ENCODE measurements at places on chromosomes 1 and 21.

- DNase-seq, result no peak
Observed at GRCh38 chr1:238677567-238677966, 708.8 kb upstream of the CHRM3 start.

DNA sequence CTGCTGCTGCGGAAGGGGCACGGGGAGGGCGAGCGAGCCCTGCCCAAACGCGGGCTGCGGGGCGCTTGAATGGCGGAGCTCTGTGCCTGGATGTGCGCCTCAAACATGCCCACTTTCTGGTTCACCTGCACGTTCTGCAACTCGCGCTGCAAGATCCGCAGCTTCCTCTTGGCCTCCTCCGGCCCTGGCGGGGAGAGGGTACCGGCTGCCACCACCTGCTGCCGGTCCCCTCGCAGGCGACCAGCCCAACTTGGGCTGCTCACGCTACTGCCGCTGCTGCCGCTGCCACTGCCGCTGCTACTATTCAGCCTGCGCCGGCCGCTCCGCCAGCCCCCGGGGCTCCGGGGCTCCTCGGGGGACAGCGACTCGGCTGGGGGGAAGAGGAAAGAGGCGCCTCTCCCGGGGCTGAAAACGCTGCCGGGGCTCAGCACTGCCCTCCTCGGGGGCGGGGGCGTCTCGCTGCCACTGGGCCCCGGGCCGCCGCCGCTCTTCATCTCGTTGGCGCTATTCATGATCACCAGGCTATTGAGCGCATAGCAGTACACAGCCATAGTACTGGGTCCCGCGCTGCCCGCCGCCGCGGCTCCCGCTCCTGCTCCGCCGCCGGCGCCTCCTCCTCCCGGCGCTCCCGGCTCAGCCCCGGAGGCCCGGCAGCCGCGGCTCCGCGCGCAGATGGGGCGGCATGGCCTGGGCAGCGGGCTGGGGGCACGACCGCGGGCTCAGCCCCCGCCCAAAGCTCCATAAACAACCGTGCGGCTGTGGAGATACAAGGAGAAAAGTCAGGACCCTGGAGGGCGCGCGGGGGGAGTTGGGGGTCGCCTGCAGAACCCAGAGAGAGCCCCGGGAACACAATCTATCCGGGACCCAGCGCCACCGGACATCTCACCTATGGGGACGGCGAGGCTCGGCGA lies 1.9 kb downstream of the ITPKB start:
- DNase-seq, result no peak

- DNase-seq, result no peak
Observed at GRCh38 chr21:25845729-25846256, 111.0 kb downstream of the GABPA start.

DNA sequence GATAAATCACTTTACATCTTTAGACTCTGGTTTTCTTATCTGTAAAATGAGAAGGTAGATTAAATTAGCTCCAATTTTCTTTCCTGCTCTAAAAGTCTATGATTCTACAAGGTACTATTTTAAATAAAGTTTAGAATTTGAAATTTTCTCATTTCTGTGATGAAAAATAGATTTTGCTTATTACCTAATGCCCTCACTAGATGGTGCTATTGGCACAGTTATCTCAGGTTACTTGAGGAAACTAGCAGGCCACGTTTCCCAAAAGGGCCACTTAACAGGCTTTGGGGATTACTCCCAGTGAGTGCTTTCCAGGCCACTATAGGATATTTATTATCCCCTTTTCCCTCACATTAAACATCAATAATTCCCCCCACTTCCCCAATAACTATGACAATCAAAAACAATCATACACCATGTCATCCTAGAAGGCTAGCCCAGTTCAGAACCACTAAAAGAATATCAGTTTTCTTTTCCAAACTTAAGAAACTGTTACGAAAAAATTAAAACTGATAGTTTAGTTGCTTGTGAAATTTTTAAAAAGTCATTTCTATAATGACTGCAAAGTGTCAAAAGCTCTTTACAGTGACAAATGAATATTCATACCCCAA lies 30.6 kb downstream of the OMA1 start:
- peak; percentile 80 for DNase-seq

DNA sequence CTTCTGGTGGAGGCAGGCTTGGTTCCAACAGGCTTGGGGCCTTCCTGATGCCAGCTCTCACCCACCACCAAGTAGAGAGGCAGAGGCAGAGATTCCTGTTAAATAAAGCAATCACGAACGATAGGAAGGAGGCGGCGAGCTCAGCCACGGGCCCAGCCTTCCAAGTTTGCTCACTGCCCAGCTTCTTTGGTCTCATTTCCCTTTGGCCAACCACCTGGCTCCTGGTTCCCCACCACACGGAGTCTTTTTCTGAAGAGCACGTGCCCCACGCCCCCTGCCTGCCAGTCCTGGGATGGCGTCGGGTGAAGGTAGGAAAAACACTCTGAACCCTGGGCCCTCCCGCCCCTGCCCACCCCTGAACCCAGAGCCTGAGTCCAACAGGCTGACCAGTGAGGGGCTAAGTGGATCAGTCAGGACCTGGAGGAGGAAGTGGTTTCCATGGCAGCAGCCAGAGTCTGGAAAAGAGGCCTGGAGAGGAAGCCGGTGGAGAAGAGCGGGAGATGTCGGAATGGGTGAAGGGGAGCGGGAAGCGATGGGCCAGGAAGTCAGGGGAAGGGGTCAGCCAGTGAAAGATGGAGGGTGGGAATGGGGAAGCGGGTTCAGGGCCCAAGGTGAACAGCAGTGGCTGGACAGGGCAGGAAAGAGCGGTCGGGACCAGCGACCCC lies 158.2 kb upstream of the KLHDC7A start:
- DNase-seq, result peak; percentile 0

GRCh38 chr1:2587071-2587859 lies 688 bp downstream of the PRXL2B start:
- DNase-seq, result peak; percentile 57
